ENCODE measurements at places on chromosomes 11 and 22.

- DNase-seq: no peak
These were observed 592.0 kb downstream of the SOX6 start for GRCh38 chr11:15764326-15764725.

DNA sequence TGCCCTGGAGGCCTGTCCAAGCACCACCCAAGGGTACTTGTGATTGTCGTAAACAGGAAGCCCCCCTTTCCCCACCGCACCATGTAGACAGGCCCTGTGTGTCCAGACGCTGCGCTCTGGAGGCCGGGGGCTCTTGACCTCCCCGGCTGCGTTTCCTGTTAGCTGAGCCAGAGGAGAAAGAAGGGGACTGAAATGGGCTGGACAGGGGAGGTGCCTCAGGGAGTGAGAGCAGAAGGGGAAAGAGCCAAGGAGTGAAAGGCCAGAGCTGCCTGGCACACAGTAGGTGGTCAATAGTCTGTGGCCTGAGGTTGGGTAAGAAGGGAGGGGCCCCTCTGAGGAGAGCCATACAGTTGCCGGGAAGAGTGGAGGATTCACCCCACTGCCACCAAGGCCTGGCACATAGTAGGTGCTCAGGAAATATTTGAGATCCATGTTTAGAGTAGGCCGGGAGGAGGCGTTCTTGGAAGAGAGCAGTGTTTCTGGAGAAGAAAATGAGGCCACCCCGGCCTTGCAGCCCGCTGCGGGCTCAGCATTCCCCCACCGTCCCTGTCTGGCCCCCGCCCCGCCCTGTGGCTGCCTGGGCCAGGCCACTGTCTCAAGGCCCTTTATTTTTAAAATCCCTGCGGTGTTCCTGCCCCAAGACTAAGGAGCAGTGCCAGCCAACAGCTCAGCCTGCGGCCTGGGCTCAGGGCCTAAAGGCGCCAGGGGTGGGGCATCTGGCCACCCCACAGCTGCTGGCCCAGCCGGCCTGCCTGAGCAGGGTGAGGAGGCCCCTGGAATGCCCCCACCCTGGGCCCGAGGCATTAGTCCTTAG, 13.6 kb upstream of the CDC42EP1 start:
- DNase-seq: no peak

GRCh38 chr11:46679241-46680163, 20.9 kb downstream of the ARHGAP1 start:
- DNase-seq: no peak

DNA sequence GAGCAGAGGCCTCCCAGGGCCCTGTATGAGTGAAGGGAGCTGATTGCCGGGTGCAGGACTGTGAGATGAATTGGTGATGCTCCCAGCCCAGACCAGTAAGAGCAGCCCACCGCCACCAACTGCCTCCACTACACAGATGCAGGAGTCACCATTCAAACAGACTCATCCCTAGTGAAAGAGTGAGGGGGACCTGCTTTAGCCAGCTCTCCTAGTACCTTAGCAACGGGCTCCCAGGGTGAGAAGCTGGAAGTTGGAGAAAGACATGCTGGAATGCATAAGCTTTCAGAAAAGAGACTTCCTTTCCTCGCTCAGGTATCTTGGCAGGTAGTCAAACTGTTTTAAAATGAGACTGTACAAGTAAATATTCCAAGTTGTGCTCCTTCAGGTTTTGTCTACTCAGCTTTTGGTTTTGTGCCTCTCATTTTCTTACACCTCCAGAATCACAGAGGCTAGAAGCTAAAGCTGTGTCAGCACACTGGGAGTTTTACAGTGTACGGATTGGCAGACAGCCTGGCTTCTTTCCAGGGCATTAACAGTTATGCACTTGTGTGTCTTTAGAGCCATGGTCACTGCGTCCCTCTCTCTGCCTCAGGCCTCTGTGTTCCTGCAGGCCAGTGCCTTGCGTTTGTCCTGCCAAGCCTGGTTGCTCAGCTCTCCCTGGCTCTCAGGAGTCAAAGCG, 146.2 kb downstream of the ATXN10 start:
- no peak for DNase-seq

- no peak for DNase-seq
These were observed 10.0 kb upstream of the TREH start for GRCh38 chr11:118689503-118689851.

- DNase-seq: no peak
These were observed 7.2 kb downstream of the ARHGEF12 start for GRCh38 chr11:120343429-120343828.

DNA sequence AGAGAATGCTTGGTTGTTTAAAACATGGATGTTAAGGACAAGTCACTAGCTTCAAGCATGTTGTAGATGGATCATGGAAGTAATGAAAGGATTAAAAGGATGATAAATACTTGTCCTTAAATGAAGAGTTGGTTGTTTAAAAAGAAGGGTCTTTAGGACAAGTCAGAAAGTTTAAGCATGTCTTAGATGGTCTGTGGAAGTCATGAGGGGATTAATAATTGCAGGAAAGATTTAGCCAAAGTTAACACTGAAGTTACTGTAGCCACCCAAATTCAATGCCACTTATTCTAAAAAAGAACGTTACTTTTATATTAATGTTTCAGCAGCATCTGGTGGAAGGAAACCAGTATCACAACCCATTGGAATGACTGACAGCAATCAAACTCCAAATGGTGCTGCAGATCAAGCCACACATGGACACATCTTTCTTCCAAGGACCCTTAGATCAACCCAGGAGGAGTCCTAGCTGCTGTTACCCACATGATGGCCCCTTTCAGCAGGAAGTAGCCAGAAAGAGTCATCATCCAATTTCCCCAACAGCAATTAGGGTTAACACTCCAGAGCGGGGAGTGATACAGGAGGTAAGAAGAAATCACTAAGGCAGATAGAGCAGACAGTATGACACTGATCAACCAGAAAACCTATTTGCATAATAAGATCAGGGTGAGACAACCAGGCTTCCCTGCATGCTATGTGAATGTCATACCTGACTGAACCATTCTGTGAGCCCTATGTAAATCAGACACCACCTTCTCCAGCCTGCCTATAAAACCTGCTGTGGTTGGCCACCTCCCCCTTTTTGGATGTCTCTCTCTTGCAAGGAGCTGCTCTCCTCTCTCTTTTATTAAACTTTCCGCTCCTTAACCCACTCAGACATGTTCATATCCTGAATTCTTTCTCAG, 88.4 kb upstream of the GNAZ start:
- no peak for DNase-seq

- DNase-seq: no peak
These were observed 4.2 kb downstream of the XBP1 start for GRCh38 chr22:28795932-28796856.

GRCh38 chr11:112610996-112611750, 350.0 kb upstream of the NCAM1 start:
- no peak for DNase-seq

DNA sequence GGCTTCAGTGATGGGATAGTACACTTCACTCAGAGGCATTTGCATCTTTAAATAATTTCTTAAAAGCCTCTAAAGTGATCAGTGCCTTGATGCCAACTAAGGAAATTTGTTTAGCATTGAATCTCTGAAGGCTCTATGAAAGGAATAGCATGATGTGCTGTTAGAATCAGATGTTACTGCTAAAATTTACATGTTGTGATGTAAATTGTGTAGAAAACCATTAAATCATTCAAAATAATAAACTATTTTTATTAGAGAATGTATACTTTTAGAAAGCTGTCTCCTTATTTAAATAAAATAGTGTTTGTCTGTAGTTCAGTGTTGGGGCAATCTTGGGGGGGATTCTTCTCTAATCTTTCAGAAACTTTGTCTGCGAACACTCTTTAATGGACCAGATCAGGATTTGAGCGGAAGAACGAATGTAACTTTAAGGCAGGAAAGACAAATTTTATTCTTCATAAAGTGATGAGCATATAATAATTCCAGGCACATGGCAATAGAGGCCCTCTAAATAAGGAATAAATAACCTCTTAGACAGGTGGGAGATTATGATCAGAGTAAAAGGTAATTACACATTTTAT, 4.6 kb downstream of the MALAT1 start:
- no peak for DNase-seq

DNA sequence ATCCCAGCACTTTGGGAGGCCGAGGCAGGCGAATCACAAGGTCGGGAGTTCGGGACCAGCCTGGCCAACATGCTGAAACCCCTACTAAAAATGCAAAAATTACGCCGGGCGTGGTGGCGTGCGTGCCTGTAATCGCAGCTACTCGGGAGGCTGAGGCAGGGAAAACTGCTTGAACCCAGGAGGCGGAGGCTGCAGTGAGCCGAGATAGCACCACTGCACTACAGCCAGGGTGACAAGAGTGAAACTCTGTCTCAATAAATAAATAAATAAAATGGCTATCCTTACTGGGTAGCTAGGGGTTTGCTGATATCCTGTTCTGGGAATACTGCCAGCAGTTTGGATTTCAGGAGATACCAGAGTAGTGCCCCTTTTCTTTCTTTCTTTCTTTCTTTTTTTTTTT, 2.4 kb upstream of the RBM14 start:
- DNase-seq: no peak

DNA sequence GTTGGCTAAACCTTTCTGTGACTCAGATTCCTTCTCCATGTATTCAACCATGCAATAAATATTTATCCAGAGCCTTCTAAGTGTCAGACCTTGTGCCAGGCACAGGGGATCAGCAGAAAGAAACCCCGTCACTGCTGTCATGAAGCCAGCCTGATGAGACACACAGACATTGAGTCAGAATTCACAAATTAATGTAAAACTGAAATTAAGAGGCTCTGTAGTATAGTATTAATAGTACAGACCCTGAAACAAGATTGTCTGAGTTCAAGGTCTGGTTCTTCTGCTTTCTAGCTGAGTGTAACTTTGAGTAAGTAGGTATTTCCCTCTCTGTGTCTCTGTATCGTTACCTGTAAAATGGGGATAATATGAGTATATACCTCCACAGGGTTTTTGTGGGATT, 46.9 kb downstream of the ME3 start:
- no peak for DNase-seq

All from activated T-helper 1 cell treated with Interleukin-2 at 50 U/mL for 16 hours (primary cell).